Urinary bladder (tissue), 4 donors: ENCODE measurements at places on chromosomes 6 and 20.

GRCh38 chr6:32940656-32941213 is at the start of gene HLA-DMB:
TSS of gene HLA-DMB (minus strand) at chr6:32941028. CDS start at chr6:32940807, 221 bp downstream.
- peak; percentile 63 for DNase-seq

DNA sequence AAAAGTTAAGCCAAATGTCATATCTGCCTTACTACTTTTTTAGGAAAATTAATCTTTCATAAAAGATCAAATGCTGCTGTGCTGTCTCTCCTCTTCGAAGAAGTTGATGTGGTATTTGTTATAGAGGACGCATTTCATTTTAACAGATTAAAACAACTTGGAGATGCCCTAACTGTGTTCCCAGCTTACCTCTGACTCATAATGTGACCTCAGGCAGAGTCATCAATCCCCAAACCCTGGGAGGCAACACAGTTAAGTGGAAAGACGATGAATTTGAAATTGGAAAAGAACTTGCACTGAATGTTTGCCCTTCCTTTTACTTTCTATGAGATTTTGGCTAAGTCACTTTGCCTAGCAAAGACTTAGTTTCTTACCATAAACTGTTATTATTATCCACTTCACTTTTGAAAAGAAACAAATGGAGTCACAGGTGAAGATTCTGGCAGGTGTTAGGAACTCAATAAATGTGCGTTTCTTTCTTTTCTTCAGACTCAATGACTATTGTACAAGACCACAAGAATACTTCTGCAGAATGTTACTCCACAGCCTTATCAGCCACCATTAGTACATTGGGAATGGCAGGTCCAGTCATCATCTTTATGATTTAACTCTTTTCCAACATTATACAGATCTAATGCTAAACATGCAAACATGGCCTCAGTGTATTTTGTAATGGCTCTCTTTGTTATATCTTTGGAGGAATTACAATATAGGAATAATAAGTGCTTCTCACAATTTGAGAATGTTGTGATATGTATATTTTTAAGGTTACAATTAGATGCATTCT is 102.6 kb downstream of the COL21A1 start:
- DNase-seq, result no peak

GRCh38 chr6:170147832-170148708 is 142.8 kb downstream of the DLL1 start:
- DNase-seq, result no peak

DNA sequence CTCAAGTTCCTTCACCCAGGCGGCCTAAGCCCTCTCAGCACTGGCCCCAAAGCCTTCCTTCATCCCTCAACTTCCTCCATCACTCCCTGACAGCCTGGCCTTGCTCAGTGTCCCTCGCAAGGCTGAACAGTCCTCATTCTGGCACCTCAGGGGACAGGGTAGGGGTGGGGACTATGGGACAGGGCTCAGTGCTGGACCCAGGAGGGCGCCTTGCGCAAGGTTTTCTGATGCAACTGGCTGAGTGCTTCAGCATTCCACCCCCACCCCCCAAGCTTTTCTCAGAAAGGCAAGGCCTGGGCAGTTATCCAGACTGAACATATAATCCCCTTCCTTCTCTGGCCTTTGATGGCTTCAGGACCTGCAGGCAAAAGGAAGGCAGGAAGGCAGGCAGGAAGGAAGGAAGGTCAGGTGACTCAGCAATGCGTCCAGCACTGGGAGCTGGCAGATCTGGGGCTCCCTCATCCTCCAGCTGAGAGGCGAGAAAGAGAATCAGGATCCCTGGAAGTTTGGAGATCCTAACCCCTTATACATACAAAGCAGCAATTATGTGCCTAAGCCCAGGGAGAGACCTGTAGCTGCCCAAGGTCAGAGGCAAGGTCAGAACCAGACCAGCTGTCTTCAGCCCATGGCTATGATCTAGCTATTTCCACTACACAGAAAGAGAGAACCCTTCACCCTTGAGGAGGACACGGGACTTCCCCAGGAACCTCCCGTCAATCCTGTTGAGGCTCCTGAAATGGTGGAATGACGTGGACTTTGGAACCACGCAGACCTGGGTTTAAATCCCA is 8.6 kb upstream of the TRIB3 start:
- no peak for DNase-seq

- no peak for DNase-seq
Measured at GRCh38 chr20:57544838-57545564, 15.9 kb upstream of the PCK1 start.

DNA sequence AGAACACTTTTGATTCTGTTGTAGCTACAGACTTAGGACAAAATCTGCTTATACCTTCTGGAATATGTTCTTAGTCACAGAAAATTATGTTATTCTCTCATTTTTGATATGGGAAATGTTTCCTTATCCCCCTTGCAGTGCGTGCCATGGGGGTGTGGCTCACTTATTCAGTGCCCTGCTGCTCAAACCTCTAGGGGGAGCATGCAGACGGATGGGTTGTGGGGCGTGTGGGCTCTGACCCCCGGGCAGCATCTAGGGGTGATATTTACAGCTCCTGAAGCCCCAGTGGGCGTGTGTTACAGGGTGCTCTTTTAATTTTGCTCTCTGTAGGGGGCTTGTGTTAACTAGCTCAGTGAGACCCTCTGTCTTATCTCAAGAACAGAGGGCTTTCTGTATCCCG is 61.3 kb upstream of the FERMT1 start:
- no peak for DNase-seq

DNA sequence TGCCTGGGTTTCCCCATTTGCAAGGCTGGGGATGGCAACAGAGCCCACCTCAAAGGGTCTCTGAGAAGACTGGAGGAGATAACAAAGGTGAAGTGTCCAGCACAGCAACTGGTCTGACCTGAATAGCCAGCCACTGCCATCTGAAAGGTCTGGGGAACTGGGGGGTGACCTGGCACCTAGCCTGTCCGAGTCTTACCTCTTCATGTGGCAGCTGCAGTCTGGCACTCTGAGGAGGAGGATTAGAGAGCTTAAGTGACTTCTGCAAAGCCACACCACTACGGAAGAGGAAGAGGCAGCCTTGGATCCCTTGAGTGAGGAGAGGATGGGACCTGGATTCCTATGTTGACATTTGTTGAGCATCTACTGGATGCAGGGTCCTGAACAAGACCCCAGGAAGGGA is 22.2 kb downstream of the C20orf203 start:
- DNase-seq, result no peak

DNA sequence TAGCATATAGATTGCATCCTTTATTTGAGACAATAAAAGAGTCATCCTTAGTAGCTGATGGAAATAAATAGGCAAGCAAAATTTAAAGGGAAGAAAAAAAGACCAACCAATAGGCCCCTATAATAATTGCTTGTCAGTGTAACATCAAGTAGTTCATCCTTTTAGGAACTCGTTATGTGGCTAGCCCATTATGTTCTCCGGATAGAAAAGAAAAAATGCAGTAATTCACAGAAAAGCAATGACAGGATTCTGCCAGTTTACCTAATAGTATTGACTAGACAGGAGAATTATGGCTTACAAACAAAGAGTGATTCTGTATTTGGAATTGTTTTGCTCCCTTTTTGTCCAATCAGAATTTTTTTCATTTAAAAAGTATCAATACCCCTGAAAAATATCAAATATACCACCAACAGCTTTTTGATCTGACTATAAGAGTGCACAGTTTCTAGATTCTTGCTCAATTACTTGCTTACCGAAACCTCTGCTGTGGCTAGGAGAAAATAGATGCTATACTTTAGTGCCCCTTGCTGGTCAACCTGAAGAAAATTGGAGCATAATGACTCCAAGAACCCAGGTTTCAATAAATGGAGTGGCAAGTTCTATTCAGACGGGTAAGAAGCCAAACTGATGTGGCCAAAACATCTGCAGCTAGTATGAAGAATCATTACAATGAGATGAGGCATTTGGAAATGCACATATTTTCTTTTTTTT is 91.5 kb upstream of the SASH1 start:
- DNase-seq, result no peak

DNA sequence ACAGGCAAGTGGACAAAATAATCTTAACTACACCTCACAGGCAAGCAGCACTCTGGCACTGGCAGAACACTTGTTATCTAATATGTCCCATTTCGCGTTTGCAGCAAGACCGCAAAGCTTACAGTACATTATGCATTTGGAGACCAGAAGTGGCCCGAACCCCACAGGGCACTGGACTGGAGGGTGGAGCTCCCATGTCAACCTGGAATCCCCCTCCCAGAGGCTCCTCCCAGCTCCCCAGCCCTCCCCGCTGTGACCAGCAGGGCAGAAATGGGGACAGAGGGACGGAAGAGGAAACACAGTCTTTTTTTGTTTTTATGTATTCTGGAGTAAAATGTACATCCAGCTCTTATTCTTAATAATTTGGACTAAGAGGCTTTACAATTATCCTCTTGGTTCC is 263.7 kb downstream of the SMOC2 start:
- DNase-seq, result no peak

- DNase-seq, result peak; percentile 23
Measured at GRCh38 chr6:13712599-13712898, 914 bp upstream of the RANBP9 start.

- DNase-seq, result no peak
Measured at GRCh38 chr20:62353289-62354030, 13.7 kb downstream of the LAMA5 start.

DNA sequence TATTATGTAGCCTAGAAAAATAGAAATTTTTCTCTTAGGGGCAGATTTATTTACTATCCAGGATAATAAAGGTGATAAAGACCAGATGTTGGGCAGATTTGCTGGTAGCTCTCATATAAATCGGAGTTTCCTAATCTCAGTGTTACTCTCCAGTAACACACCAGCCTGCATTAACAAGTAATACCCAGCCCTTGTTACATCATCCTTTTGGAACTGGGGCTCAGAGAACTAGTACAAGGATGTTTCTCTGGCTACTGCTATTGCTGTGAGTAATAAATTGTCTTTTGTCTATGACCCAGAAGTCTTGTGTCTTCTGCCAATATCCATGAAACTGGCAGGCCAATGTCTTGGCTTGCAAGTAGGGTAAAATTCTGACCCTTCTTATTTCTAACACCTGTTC is 16.8 kb downstream of the TPD52L1 start:
- DNase-seq, result no peak

- DNase-seq, result no peak
Measured at GRCh38 chr6:142313284-142313683, 11.5 kb downstream of the ADGRG6 start.

DNA sequence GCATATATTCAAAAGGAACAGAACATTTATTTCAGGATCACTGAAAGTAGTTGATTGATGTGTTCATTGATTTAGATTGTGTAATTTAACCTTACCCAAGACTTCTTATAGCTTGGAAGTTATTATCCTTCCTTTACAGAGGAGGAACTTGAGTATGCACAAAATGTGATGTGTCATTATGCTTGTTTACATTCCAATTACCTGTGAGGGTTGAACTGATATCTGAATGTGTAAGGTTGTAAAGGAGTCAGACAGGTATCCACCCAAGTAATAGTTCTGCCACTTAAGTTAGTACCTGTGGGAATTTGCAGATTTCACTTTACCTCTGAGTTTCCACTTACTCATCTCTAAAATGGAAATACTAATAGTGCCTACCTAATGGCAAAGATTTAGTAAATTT is 668.2 kb downstream of the DOK5 start:
- DNase-seq, result no peak

- DNase-seq, result no peak
Measured at GRCh38 chr20:58113716-58114115, 114.7 kb downstream of the ANKRD60 start.

- no peak for DNase-seq
Measured at GRCh38 chr6:89590133-89590532, 48.4 kb downstream of the LYRM2 start.

- DNase-seq, result no peak
Measured at GRCh38 chr6:33589731-33590530, 9.9 kb upstream of the BAK1 start.

GRCh38 chr6:124368131-124368530 is 564.5 kb downstream of the NKAIN2 start:
- no peak for DNase-seq
